Hematopoietic multipotent progenitor cell treated with erythropoietin and hydrocortisone succinate and interleukin-3 and kit ligand, for 17 days (in vitro differentiated cells): ENCODE measurements at places on chromosomes 13 and 19.

DNA sequence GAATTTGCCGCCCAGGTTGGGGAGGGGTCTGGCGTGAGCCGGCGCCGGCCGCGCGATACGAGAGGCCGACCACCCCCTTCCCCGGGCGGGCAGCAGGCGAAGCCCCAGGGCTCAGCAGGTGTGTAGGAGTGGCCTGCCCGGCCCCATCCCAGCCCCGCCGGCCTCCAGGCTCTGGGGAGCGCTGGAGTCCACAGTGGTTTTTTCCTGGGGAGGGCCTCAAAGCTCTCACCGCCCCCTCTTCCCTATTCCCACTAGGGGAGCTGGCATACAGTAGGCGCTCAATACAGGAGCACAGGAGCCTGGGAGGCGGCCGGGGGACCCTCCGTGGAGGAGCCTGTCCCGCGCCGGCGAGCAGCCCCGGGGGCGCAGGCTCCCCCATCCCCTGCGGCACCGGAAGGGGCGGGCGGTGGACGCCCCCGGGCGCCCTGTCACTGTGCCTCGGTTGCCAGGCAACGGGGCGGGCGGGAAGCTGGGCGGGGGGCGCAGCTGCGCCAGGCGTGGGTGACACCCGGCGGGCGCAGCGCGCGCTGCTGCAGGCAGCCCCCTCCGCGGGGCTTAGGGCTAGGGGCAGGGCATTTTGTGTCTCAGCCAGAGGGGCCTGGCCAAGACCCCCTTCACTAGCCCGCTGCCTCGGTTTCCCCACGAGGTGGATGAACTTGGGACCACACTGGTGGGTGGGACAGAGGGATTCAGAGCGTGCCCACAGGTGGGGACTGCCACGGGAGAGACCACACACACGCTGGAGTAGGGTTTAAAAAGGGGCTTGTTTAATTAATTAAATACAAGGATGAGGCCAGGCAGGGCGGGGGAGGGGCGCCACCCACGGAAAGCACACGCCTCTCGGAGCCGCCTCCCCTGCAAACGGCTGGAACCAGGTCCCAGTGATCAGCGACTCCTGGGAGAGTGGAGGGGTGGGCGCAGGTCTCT lies 3.6 kb upstream of the REXO1 start:
- peak; percentile 41 for DNase-seq

GRCh38 chr13:102141625-102142472 lies 260.0 kb downstream of the FGF14 start:
- DNase-seq: no peak

GRCh38 chr13:106078191-106078590 lies 457.3 kb downstream of the EFNB2 start:
- DNase-seq: no peak

- DNase-seq: no peak
Measured at GRCh38 chr13:30319655-30320054, 12.3 kb upstream of the KATNAL1 start.

DNA sequence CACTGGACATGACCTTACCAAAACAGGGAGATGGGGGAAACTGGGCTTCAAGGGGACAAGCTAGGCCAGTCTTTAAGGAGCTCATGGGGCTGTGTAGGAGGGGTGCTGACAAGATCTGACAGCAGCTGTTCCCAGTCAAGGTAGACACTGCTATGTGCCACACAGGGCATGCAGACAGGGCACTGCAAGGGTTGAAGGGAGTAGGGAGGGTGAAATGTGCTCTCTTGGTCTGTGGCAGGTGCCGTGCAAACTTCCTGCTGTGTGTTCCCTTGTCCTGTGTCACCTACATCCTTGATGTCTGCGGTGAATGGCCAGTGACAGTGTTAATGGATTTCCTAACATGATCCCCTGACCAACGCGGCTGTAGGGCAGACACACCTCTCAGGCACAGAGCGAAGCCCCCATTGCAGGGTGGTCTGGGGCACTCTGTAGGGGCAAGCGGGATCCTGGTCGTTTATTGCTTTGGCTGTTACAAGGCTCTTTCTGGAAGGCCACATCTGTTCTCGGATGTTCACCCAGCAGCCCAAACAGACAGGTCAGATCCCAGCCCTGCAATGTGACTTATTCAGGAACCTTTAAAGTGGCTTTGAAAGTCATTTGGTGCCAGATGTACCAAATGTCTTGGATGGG lies 199.5 kb upstream of the ZNF536 start:
- DNase-seq: no peak

- no peak for DNase-seq
Measured at GRCh38 chr19:31329819-31330218, 19.4 kb downstream of the TSHZ3 start.

- DNase-seq: no peak
Measured at GRCh38 chr13:28581451-28581850, 77.5 kb upstream of the POMP start.

DNA sequence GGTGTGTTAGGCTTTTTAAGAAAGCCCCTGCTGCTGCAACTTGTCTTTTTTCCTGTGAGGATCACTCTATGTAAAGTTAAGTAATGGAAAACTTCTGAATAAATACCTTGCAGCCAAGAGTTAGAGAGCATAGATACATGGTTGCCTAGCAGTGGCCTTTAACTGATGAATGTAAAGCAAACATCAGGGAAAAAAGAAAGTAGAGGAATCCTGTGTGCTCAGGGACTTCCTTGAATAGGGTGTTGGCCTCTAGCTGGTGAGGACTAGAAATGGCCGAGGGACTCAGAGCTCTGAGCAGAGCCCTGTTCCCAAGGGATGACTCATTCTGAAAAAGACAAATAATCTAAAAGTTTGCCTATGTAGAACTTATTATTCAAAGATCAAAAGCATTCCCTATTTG lies 135.7 kb downstream of the MIPEP start:
- no peak for DNase-seq

- DNase-seq: no peak
Measured at GRCh38 chr13:60707878-60708277, 310.9 kb downstream of the TDRD3 start.

DNA sequence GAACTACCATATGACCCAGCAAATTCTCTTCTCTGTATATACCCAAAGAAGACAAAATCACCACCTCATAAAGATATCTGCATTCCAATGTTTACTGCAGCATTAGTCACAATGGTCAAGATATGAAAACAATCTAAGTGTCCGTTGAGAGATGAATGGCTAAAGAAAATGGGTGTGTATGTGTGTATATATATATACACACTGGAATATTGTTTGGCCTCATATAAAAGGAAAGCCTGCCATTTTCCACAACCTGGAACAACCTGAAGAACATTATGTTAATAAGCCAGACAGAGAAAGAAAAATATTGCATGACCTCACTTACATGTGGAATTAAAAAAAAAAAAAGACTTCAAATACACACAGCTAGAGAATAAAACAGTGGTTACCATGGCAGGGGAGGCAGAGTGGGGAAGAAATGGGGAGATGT lies 29.5 kb upstream of the RBM26 start:
- no peak for DNase-seq

DNA sequence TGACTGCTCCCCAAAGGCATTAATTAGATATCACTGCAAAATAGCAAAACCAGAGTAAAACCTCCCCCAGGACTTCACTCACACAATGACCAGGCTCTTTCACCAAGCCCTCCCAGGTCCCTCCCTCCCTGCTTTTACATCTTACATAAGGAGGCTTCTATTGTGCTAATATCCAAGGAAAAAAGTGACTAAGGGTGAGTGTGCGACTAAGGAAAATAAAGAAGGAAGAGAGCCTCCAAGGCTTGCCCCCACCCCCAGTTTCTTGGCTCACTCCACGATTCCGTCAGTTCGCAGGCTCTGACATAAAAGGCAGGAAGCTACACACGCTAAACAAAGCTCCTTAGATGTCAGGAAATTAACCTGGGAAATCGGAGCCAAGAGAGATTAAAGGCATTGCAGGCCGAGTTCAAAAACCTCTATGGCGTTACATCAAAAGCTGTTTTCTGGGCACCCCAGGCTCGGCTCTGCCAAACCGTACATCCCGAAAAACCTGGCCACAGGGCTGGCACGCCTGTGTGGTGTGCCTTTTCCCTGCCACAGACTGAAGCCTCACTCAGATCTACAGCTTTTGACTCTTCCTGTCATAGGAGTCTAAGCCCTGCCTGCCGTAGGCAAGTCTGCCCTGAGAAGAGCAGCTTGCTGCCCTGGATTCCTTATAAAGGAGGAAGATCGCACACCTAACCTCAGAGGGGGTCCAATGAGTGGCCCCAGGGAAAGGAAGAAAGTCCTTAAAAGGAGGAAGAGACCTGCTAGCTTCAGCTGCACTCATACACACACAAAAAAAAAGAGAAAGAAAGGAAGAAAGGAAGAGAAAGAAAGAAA lies 67.0 kb upstream of the SERP2 start:
- DNase-seq: no peak

GRCh38 chr13:67438465-67438864 lies 208.3 kb upstream of the PCDH9 start:
- DNase-seq: no peak

- no peak for DNase-seq
Measured at GRCh38 chr19:56097776-56098175, 23.3 kb downstream of the ZNF787 start.

- DNase-seq: no peak
Measured at GRCh38 chr13:47119575-47120235, 222.9 kb upstream of the HTR2A start.

DNA sequence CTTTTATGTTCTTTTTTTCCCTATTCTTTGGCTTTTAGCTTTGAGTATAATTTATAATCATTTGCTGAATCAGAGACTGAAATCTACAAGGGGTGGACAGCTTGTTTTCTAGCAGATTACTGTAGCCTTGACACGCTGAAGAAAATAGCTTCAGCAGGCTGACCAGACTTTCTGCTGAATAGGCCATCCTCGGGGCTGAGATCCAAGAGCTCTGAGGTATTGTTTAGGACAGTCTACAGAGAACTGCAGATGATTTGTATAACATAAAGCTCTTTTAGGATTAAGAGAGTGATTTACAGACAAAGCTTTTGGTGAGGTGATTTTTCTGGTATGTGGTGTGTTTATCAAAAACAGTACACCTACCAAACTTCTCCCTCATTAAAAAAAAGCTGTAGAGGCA lies 16.8 kb downstream of the POLR1D start:
- no peak for DNase-seq

DNA sequence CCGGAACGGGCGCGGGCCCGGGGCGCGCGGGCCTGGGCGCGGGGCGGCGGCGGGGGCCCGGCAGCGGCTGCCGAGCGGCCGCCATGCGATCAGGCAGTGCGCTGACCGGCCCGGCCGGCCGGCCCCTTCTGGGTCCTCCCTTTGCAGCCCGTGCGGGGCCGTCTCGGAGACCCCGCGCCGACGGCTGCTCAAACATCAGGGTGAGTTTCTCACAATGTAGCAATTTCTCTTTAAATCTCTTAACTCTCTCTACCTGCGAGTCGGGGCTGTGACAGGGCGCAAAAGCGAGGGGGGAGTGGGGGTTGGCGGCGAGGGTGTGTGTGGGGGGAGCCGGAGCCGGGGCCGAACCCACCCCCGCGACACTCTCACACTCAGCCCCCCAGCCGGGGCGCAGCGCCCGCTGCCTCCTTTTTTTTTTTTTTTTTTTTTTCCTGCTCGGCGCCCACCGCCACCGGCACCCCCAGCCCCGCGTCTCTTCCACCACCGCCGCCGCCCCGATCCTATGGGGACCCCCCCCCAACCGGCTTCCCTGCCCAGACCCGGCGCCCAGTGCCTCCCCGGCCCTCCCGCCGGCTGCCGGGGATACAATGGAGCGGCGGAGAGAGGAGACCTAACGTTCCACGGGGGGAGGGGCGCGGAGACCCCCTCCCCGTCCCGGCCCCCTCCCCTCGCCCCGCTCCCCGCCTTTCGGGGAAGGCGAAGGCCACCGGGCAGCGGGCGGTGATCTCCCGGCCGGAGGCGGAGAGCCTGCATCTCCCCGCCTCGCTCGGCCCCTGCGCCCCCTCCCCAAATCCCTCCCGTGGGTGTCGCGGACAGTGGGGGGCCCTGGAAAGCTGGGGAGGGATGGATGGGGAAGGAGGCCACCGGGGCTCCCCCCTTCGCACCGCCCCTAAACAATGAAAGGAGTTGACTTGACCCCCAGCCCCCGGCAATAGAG lies at the start of gene BICRA:
BICRA (plus strand) TSS at position 166 of the 937 bp plus-strand sequence. CDS start 64,441 bp downstream, outside the sequence.
- peak; percentile 72 for DNase-seq

GRCh38 chr19:21848706-21849105 lies 12.7 kb upstream of the ZNF43 start:
- DNase-seq: no peak

DNA sequence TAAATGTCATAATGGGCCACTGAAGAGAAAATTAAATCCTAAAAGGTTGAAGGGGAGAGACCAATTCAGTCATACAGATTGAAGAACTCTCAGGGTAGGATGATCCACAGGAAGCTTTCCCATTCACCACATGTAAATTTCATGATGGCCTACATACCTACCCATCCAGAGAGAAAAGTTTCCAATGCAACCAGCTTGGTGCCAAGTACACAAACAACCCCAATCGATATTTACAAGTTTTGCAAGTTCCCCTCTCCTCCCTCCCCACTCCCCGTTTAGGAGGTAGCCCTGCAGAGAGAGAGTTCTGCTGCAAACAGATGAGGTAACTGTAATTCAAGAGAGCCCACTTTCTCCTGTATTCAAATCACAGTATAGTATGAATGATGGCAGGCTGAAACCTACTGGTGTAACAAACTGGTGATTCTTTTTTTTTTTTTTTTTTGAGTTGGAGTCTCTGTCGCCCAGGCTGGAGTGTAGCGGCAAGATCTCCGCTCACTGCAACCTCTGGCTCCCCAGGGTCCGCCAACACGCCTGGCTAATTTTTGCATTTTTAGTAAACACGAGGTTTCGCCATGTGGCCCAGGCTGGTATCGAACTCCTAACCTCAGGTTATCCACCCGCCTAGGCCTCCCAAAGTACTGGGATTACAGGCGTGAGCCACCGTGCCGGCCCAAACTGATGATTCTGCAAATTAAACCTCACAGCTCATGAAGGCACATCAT lies 14.4 kb downstream of the FOXO1 start:
- no peak for DNase-seq

GRCh38 chr13:75365724-75366173 lies 116.2 kb downstream of the TBC1D4 start:
- DNase-seq: no peak

- DNase-seq: no peak
Measured at GRCh38 chr19:612941-613340, 20.4 kb downstream of the POLRMT start.

- no peak for DNase-seq
Measured at GRCh38 chr13:106499896-106500295, 35.6 kb downstream of the EFNB2 start.

GRCh38 chr13:100484702-100485101 lies 103.9 kb downstream of the GGACT start:
- no peak for DNase-seq

DNA sequence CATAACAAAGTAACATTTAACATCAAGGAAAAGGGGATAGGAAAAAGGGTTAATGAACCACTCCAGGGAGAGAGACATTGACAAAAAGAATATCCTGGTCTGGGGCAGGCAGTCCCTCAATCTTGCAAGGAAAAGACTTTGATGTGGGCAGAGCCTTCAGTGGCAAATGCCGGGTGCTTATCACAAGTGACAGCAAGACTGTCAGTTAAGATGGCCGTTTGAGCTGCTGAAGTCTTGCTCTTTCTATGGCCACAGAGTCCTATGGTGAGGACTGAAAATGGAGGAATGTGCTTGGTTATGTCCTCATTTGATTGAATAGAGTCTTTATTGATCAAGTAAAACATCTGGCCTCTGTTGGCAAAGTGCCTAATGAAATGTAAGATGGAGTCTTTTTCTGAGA lies 112.1 kb downstream of the B3GLCT start:
- DNase-seq: peak; percentile 5

GRCh38 chr13:44147233-44147632 lies 226.4 kb upstream of the SERP2 start:
- DNase-seq: no peak
